ENCODE measurements at places on chromosomes 12 and 14. TPM values are rescaled to one million over a fixed set of nuclear protein-coding genes. Genes with fewer than 3 reads are reported as not detected.

Gene CLEC4A
- total RNA-seq: 6.5 TPM

DNA sequence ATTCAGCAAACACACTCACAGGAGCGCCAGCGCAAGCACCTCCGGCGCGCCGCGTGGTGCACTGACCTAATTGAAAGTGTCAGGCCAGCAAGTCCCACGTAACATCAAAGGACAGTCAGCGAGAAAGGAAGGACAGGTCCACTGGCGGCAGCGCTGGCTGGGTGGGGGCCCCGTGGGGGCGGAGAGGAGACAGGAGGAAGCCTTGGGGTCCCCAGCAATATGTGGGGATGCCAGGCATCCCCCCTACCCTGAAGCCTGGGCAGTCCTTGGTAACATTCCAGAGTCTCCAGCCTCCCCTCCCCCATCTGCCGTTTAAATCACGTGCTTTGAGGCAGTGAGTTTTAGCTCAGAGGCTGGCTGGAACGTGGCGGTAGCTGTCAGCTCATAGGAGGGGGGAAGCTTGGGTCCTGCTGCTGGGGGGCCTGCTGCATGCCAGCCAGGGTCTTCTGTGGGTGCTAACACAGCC lies 159.2 kb downstream of the CALM1 start:
- peak; percentile 73 for DNase-seq

DNA sequence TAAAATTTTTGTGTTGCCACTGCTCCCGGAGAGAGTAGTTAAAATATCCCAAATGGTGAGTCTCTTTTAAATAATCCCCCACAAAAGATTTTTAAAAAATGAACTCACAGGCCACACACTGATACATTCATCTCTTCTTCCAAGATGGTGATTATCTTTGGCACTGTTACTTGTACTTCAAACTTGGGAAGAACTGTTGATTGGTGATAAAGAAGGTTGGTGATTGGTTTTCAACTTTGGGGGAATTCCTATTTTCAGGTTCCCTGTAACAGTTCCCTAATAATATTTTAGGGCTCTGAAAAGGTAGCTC lies 6.6 kb downstream of the A2M start:
- no peak for DNase-seq

DNA sequence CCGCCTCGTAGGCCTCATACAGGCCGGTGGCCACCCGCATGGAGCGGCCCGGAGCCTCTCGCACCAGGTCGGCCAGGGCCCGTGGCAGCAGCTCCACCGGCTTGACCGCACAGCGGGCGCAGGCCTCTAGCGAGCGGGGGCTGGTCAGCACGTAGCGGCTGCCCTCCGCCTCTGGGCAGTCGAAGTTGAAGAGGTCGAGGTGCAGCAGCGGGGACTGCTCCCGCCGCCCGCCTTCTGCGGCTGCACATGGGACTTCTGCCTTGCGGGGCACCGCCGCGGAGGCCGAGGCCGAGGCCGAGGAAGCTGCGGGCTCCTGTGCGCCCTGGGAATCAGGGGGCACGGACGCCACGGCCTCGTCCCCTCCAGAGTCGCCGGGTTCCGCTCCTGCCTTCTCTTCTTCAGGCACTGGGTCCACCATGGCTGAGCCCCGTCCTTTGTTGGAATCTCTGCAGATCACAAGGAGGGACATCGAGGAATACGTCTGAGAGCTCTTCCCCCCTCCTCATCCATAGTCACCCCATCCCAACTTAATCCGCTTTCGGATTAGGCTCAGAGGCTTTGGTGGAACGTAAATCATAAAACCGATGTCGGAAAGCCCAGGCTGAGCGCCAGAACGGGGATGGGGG lies 1.4 kb downstream of the CCDC177 start:
- no peak for DNase-seq

GRCh38 chr14:79395061-79395460 lies 816.2 kb downstream of the DIO2 start:
- no peak for DNase-seq

DNA sequence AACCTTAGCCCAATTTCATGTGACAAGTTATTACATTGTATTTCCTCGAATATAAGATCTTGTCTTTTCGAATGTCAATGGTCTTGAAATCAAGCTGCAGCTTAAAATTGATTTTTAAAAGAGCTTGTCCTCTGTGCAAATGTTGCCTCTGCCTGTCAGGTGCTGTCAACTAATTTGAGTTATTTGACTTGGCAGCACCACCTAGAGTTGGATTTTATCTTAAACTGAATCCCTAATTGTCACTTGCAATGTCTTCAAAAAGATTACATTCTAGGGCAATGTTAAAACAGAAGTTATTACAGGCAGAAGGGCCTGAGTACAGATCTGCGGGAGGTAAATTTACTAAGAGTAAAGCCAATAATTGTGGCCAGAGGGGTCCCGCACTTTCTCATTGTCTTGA lies 26.2 kb upstream of the TUNAR start:
- DNase-seq: no peak

DNA sequence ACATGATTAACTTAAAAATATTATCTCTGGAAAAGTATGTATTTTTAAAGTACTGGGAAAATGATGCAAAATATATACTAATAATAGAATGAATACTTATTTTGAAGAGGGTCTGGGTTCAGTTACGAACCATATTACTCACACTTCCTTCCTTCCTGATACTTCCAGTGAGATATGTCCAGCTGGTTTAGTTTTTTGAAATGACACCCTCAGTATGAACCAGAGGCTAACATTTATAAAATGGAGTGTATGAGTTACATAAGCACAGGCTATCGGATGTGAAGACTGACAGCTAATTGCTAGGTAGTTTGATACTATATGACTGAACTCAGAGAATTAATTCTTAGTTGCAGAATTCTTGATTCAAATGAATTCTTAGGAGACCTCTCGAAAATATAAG lies 122.9 kb downstream of the OTOGL start:
- no peak for DNase-seq
